ENCODE measurements at places on chromosomes 5 and 9. TPM values are rescaled to one million over a fixed set of nuclear protein-coding genes. Genes with fewer than 3 reads are reported as not detected.

Gene FOXD1
- total RNA-seq, result 1.3 TPM

Gene GBGT1
- total RNA-seq, result 54.9 TPM

Gene EIF4EBP3
- 4.8 TPM for total RNA-seq

Gene C1QTNF3
- total RNA-seq, result 3.2 TPM

DNA sequence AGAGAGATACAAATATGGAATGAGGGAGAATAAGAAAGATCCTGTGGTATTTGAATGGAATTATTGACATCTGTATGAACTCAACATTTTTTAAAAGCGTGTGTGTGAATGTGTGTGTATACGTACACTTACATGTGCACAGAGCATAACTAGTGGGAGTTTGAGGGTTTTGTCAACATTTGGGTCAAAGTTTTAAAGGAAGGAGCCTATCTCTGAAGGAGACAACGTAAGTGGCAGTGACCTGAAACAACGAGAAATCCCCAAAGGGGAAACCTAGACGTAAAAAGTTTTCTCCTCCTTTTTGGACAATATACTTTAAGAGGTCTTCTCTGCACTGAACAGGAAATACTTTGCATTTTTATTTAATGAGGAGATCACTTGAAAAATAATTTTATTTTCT lies 40.2 kb upstream of the DTWD2 start:
- H3K36me3 ChIP-seq, result no peaks in the 10 kb centered on the region
- DNase-seq, result no peak
- no peaks in the 10 kb centered on the region for H3K4me1 ChIP-seq
- no peak overlapping the region for H3K27ac ChIP-seq
- H3K27me3 ChIP-seq, result no peaks in the 10 kb centered on the region
- H3K4me3 ChIP-seq, result no peak overlapping the region

GRCh38 chr9:104927216-104927911 lies 591 bp downstream of the ABCA1 start:
- DNase-seq, result no peak
- no peaks in the 10 kb centered on the region for H3K36me3 ChIP-seq
- peak overlapping the region; percentile 89 for H3K27ac ChIP-seq
- H3K27me3 ChIP-seq, result peaks cover 3% of the 10 kb centered on the region
- peak overlapping the region; percentile 97 for H3K4me3 ChIP-seq

GRCh38 chr5:31481531-31482165 lies 50.2 kb downstream of the DROSHA start:
- no peak overlapping the region for H3K4me3 ChIP-seq
- DNase-seq, result no peak
- H3K27me3 ChIP-seq, result no peaks in the 10 kb centered on the region
- peaks cover 6% of the 10 kb centered on the region for H3K4me1 ChIP-seq

GRCh38 chr9:133351526-133351907 lies 3.5 kb downstream of the RPL7A start:
- H3K36me3 ChIP-seq, result peaks cover 31% of the 10 kb centered on the region
- H3K27ac ChIP-seq, result peak overlapping the region; percentile 63
- no peaks in the 10 kb centered on the region for H3K27me3 ChIP-seq
- DNase-seq, result no peak
- peak overlapping the region; percentile 47 for H3K4me3 ChIP-seq

DNA sequence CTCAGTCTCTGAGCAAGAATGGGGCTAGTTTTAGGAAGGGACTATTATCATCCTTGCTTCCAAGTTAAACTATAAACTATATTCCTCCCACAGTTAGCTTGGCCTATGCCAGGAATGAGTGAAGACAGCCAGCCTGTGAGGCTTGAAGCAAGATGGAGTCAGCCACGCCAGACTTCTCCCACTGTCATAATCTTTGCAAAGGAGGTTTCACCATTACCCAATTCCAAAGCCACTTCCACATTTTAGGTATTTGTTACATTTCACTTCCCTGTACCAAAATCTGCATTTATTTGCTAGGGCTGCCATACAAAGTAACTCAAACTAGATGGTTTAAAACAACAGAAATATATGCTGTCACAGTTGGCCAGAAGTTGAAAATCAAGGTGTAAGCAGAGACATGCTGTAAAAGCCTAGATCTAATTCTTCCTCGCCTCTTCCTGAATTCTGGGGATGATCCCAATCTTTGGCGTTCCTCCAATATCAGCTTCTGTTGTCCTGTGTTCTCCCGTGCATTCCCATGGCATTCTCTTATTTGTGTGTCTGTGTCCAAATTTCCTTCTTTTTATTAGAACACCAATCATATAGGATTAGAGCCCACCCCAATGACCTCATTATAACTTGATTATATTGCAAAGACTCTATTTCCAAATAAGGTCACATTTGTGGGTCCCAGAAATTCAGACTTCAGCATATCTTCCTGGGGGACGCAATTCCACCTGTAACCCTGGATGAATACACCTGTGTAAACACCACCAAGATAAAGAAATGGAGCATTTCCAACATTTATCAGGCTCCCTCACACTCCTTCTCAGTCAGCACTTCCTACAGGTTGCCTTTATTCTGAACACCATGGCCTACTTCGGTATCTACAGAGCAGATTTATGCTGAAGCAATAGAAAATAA lies 126.8 kb downstream of the GCNT1 start:
- no peak for DNase-seq
- no peak overlapping the region for H3K4me3 ChIP-seq
- peaks cover 3% of the 10 kb centered on the region for H3K27me3 ChIP-seq
- peak overlapping the region; percentile 1 for H3K27ac ChIP-seq
- H3K4me1 ChIP-seq, result peaks cover 6% of the 10 kb centered on the region
- H3K36me3 ChIP-seq, result no peaks in the 10 kb centered on the region

GRCh38 chr5:172362755-172363154 lies 79.2 kb upstream of the UBTD2 start:
- H3K4me1 ChIP-seq, result peaks cover 8% of the 10 kb centered on the region
- peaks cover 41% of the 10 kb centered on the region for H3K36me3 ChIP-seq
- no peak overlapping the region for H3K27ac ChIP-seq
- no peak overlapping the region for H3K4me3 ChIP-seq
- H3K27me3 ChIP-seq, result no peaks in the 10 kb centered on the region
